ENCODE measurements at places on chromosomes 7 and 10.

DNA sequence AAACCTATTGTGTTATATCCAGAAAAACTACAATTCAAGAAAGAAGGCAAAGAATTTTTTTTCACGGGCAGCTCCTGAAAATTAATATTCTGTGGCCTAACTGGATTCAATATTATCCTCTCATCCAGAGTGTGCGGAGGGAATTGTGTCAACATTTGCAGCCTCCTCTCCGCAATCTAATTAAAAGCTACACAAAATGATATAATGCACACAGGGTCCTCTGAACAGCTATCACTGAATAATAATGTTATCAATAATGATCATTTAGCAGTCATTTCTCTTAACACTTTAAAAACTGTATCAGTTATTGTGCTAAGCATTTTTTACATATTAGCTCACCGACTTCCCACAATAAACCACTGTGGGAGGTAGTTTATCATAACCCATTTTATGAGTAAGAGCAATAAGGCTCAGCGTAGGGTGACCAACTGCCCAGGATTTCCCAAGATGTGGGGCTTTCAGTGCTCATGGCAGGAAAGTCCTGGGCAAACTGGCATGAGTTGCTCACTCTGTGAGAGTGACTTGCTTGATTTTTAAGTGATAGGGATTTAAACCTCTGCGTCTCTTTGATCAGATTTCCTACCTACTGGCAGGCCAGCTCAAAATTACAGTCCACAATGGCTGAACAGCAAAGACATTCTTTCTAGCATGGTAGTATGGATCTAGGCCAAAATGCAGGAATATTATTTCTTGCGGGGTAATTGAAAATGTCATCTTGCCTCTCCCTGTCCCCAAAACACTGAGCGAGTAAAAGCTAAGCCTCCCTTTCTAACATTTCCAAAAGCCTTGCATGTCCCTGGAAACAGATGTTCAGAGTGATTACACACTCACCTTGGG, 65.7 kb downstream of the AOAH start:
- DNase-seq: peak; percentile 32

DNA sequence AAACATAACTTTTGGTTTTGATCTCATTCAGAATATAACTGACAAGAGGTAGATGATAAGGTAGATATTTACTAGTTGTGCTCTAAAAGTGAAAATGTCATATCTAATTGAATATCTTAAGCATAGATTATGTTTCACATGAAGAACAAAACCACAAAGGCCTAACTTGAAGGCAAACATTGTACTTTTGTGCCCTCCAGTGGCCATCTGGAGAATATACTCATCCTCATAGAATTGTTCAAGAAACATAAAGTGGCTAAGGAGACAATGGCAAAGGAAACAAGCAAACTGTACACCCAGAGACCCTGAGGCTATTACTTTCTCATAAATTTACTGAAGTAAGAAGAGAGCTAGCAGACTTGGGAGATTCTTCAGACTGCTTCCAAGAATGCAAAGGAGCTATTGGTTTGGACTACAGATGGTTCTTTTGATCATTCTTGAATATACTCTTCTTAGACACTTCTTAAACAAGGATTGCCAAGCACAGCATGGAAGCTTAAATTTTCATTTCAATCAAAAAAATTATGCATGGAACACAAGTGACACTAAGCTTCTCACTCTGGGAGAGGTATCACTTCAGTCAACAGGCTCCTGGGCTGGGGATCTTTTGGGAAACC, 98.2 kb upstream of the DKK1 start:
- DNase-seq: peak; percentile 5

DNA sequence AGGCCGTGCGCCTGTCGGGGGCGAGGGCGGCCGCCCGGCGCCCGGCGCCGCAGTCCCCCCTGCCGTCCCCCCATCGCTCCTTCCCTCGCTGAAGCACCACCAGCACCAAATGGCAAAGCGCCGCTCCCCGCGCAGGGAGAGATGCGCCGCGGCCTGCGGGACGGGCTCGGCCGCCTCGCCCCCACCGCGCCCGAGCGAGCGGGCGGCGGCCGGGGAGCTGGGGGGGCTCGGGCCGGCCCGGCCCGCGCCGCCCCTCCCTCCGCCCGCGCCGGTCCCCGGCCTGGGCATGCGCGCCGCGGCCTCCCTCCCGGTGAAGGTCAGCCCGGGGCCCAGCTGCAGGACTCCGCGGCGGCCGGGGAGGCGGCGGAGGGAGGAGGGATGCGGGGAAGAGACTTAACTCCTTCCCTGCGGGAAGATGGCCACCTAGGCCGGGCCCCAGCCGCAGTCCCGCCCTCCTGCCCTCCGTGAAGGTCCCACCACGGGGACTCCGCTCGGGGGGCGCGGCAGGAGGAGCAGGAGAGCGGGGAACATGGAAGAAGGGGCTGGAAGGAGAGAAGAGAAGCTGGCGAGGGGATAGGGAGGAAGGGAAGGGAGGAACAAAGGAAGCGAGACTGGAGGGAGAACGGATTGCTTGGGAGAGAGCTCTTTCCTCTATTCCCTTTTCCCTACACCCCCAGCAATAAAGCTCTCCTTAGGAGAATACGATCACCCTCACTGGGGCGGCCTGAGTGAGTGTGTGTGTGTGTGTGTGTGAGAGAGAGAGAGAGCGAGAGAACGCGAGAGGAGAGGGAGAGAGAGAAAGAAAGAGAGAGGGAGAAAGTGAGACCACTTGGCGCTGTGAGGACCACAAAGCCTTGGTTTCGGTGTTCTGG, 3.4 kb upstream of the SMARCD3 start:
- DNase-seq: no peak

DNA sequence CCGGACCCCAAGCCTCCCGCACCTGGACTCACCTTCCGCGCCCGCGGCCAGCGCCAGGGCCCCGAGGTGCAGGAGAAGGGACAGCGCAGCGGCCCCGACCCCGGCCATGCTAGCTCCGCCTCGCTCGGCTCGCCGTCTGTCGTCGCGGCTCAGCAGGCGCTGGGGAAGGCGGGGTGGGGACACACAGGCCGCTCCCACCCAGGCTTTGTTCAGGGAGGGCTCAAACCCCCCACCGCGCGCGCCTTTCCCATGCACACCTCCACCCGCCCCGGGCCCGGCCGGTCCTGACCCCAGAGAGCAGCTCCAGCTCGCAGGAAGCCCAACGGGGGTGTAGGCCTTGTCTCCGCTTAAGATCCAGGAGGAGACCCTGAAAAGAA, at the start of gene KCP:
KCP (minus strand) TSS at position 141 of the 377 bp plus-strand sequence; CDS start at position 108, 33 bp downstream.
- no peak for DNase-seq

DNA sequence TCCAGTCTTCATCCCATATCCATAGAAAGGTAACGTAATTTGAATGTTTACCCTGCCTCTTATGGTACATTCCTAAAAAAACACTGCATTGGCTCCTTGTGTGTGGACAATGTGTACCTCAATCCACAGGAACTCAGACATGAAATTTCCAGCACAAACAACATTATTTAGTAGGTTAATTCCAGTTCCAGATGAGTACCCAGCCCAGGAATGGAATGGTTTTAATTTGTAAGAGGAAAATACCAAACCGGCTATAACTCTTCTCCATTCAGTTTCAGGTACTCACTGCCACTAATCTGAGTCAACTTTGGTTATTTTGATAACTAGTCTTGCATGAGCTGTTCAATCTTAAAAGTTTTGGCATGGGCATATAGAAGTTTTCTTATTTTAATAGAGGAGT, 39.0 kb downstream of the TFPI2 start:
- DNase-seq: no peak

- DNase-seq: no peak
Observed at GRCh38 chr10:47400251-47400650, 16.2 kb upstream of the ZNF488 start.

DNA sequence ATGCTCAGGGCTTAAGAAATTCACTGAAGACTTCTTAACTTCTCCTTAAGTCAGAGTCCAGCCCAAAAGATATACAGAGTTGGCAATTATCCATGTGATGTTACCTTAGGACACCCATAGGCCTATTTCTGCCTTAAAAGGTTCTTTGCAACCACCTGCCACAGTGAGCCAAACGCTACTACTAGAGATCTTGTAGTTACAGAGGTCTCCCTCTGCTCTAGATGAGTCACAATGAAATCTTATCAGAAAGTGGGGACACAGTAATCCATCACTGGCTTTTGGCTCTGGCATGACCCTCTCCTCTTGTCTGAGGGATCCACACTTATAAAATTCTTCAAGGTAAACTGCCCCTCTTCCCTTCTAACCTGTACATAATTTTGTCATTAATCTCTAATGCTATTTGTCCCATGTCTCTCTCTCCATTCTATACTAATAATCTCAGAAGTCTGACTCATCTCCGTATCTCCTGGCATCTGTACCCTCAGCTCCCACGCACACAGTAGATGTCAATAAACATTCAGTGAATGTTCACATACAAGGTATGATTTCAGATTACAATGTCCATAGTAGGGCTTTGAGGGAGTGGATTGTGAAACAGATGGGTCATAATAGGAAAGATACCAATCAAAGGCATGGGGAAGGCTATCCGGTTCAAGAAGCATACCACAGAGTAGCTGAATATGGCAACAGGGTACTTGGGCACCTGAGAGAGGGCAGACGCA, 112.1 kb downstream of the SGMS1 start:
- DNase-seq: no peak

DNA sequence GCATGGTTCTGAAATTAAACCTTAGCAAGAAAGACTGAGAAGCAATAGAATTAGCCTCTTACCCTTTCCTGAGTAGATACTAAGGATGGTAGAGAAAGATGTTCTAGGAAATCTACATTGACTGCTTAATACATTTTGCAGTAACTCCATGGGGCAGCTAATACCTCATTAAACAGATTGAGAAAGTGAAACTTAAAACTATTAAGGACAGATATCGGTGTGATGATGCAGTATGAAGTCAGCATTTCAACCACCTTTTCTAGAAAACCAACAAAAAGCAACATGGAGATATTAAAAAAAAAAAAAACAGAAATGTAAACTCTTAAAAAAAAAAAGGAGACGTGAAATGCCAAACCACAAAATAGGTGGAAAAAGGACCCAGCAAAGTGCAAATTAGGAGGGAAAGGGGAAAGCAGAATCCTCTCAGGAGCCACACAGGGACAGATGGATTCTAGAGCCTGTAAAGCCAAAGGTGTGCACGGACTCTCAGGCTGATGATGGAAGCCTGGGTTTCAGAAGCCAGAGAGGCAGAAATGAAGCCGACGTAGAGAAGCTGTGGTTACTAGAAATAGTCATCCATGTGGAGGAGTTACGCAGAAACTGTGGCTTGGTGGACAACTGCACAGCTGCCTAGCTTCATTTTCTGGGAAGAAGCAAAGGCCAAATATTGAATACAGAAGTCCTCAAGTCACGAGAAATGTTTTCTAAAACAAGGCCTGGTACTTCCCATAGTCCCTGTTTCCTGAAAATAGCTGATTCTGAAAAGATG, 38.1 kb upstream of the GPR141 start:
- no peak for DNase-seq

DNA sequence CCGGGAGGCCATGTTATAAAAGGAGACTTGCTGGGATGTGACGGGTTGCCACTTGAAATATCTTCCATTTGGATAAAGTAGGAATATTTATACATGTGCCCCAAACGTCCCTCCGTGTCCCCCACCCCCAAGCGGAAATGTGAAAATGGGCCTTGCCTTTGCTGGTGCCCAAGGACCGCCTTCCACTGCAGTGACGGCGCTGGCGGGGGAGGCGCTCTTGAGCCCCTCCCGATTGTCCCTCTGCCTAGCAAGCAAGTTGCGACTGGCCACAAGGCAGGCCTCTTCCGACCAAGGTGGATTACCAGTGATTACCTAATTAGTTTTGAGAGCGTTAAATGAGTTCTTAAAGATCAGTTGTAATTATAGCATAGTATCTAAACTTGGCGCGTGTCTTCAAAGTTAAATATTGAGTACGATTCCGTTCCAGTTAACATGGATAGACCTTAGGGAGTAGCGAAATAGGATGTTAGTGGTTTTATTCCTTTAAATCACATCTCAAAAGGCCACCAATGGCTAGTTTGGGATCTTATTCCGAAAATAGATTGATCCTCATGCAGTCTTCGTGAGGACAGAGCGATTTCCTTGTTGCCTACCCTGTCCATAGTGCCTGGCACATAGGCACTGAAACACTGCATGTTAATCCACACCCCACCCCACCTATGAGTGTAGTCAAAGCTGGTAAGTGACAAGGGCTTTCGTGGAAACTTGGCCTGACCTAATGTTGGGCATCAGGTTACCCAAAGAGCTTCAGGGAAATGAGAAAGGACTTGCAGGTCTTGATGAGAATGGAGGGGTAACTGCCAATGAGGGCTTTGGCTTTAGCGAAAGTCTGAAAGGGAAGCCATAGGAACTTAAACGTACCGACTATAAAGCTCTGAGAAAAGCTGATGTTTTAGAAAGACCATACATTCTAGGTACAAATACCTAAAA, 1.1 kb downstream of the PPIA start:
- peak; percentile 67 for DNase-seq

- DNase-seq: no peak
Observed at GRCh38 chr7:80307227-80307856, 172.7 kb downstream of the GNAI1 start.

- peak; percentile 60 for DNase-seq
Observed at GRCh38 chr7:68488341-68489060, 1109.8 kb upstream of the AUTS2 start.

GRCh38 chr7:128833946-128834325, 3.7 kb downstream of the FLNC start:
- no peak for DNase-seq

- DNase-seq: no peak
Observed at GRCh38 chr10:112790030-112790429, 160.0 kb upstream of the TCF7L2 start.

- DNase-seq: no peak
Observed at GRCh38 chr10:54496852-54497251, 304.2 kb downstream of the PCDH15 start.

Data from NCI-H1694 (cell line).